COR-L47 (cell line): ENCODE measurements at places on chromosomes 13 and 19.
A peak's percentile ranks its signal among the peaks of the same experiment; 100 is the strongest.

GRCh38 chr13:98825659-98826058, 73.2 kb upstream of the SLC15A1 start:
- no peak for DNase-seq

GRCh38 chr13:106466691-106467426, 68.6 kb downstream of the EFNB2 start:
- no peak for DNase-seq

GRCh38 chr19:14412324-14412995, 6.7 kb downstream of the DDX39A start:
- no peak for DNase-seq

- no peak for DNase-seq
These were observed 1.2 kb upstream of the NUMBL start for GRCh38 chr19:40691421-40692211.

DNA sequence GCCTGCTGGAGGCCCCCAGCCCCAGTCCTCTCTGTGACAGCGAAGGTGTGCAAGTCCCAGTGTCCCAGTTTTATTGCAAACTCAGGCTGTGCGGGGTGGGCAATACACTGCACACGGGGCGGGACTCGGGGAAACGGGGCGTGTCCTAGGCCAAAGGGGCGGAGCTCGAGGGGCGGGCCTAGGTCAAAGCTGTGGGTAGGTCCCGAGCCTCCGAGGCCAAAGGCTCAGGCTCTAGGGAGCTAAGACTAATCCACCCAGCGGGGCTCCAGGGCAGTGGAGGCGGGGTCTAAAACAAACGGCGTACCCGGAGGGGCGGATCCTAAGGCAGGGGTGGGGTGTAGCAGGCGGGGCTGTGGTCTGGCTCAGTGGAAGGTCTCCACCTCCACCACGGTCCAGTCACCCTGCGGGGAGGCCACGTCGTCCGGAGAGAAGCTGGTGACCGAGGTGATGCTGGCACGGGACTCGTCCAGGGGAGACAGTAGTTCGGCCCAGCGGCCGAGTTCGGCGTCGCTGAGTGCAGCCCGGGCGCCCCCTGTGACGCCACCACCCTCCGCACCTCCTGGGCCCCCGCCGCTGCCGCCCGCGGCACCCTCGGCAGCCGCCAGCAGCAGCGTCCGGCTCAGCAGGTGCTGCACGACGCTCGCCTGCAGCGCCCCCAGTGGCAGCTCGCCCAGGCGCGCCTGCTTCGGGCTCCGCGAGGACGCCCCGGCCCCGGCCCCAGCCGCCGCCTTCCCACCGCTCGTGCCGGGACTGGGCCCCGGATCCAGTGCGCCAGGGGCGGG, 5.3 kb downstream of the PRR36 start:
- no peak for DNase-seq

DNA sequence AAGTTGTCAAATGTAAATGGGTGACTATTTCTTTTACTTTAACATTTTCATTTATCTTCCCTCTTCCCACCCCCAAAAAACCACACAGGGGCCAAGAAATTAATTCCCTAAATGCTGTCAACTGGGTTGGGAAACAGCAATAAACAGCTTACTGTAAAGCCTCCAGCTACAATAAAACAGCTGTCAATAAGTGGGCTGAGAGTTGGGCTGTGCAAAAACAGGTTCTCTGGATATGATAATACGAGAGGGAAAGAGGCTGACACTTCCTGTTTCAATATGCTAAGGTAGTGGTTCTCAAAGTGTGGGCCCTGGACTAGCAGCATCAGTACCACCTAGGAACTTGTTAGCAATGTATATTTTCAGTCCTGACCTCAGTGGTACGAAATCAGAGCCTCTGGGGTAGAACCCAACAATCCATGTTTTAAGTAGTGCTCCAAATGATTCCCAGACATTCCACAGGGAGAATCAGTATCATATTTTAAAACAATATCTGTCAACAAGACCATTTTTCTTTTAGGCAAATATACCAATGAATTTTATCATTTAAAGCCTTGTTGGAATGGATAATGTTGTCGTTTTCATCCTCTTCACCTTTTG, 8.4 kb downstream of the PCDH9 start:
- no peak for DNase-seq

DNA sequence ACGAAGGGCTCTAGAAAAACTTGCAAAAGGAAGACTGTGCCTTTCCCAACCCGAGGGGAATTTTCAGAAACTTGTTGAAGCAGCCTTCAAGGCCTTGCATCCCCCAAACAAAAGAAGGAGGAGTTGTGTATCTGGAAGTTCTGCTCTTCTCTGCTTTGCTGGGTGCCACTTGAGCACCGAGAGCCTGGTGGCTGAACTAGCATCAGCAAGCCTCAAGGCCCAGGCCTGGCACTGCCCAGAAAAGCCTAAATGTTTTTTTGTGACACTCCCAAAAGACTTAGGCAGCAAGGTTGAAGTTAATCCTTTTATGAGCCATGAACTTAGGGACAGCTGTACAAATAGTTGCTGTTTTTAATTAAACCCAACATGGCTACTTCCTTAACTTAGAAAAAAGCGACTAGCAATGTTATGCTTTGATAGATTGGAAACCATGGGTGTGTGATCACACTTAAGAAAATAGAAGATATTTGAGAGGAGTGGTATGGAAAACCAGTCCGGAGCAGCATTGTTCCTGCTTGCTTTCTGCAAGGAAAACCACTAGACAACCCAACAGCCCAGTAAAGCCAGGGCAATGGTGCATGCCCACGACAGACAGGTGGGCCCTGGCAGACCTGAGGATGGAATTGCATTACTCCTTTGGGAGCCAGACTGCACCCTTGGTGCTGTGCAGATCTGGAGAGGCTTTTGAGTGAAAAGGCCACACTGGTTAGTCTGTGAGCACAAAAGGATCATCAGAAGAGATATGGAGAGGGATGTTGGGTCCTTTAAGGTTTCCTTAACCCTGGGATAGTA, 788 bp upstream of the DLEU7 start:
- no peak for DNase-seq

DNA sequence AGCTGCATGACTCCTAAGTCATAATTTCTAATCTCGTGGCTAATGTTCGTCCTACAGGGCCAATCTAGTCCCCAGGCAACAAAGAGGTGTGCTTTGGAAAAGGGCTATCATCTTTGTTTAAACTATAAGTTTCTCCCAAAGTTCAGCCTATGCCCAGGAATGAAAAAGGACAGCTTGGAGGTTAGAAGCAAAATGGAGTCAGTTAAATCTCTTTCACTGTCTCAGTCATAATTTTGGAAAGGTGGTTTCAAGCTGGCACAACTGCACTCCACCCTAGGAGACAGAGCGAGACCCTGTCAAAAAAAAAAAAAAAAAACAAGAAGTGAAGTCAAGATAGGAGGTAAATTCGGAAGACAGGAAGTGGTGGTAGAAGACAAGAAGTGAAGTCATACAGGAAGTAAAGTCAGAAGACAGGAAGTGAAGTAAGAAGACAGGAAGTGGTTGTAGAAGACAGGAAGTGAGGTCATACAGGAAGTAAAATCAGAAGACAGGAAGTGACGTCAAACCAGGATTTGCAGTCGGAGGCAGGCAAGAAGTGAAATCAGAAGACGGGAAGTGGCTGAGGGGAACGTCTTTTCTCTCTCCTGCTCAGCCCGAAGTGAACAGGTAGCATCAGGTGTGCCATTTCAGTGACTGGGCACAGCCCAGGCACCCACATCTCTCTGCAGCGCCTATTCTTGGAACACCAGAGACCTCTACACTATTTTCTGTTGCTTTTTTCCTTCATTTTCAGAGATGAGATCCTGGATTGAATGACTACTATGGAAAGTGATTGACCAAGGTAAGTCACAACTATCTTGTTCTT, 32.2 kb downstream of the GP6 start:
- peak; percentile 23 for DNase-seq

- DNase-seq, result no peak
These were observed 94.5 kb downstream of the GNG7 start for GRCh38 chr19:2607712-2608601.

- DNase-seq, result no peak
These were observed 65.6 kb downstream of the STARD13 start for GRCh38 chr13:33219926-33220325.
